Dermis microvascular lymphatic vessel endothelial cell (primary cell): ENCODE measurements at places on chromosomes 7 and 10. TPM values are rescaled to one million over a fixed set of nuclear protein-coding genes. Genes with fewer than 3 reads are reported as not detected.

GRCh38 chr10:132308587-132309470 is 1.1 kb upstream of the STK32C start:
- no peak for DNase-seq

DNA sequence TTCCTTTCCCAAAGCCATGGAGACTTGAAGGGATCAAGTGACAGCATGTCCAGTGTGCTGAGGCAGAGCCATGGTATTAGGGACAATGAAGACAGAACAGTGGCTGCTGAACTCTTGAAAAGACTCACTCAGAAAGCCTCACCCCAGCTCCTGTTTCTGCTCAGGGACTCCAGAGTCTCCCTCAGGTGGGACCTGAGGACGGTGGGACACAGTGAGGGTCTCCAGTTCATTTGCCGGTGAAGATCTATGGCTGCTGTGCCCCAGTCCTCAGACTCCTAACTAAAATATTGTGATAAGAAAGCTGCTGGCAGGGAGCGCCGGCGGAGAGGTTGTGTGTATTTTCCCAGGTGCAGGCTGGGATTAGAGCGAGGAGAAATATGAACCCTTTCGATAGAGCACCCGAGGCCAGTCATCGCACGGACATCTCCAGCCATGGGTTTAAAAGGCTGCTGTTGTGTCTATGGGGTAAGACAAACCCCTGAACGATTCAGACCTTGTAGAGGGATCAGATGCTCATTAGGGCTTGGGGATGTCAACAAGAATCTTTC is 57.2 kb downstream of the C7orf25 start:
- DNase-seq, result no peak

Gene GDF2
- total RNA-seq, result not detected in 2 replicates

DNA sequence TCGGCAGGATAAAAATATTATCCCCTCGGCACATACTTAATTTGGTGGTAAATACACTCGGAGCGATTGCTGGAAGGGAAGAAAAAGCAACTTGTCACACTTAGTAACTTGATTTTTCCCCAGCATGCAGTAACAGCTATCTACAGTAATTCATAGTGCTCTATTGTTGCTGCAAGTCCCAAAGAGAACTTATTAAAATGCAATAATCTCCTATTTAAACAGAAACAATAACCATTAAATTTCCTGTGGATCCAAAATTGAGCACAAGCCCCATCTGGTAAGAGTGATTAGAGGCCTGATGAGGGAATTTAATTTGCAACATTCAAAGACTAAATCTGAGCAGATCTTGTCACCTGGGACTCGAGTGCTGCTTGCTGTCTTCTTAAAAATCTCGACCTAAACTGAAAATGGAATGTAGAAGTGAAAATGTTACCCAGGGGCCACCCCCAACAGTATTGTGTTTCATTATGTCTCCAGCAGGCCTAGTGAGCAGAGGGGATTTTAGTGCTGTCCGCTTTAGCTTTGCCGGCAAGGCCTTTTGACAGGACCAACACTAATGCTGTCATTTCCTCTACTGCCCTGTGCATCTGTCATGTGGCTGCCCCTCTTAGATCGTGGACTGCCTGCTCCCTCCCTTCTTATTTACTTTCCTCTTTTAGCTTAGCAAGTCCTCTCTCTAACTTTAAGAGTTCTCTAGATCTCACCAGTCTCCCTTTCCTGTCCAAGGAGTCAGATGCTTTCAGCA is 639.7 kb downstream of the AUTS2 start:
- DNase-seq, result no peak

DNA sequence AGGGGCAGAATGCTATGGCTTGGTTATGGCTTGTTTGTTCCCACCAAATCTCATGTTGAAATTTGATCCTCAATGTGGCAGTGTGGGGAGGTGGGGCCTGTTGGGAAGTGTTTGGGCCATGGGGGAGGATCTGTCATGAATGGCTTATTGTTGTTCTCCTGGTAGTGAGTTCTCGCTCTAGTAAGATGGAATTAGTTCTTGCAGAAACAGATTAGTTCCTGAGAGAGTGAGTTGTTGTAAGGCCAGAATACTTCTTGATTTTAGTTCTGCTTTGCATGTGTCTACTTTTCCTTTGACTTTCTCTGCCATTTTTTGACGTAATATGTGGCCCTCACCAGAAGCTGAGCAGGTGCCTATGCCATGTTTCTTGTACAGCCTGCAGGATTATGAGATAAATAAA is 188.2 kb downstream of the KIF20B start:
- DNase-seq, result no peak

DNA sequence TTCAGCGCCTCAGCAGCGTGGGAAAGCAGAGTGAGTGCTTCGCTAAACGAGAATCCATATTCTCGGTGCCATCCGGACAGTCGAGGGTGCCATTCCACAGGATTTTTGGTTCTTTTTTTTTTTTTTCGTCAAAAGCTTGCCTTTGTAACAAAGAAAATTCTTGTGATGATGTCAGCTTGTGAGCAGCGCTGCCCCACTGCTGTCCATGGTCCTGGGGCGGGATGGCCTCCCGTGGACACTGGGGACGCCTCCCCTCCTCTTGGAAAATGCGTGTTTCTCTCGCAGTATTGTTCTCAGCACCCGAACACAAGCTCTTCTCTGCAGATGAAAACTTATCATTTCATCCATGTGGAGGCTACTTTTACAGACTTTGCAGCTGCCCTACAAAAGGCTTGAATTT is 477.4 kb downstream of the TCERG1L start:
- DNase-seq, result no peak

Gene FRMD4A
- 16.3 and 19.0 TPM in 2 replicates for total RNA-seq

GRCh38 chr10:33070101-33070500 is 112.1 kb upstream of the ITGB1 start:
- DNase-seq, result no peak

Gene SAP25
- total RNA-seq, result 0.13 TPM in 1 of 2 replicates, not detected in the other

- no peak for DNase-seq
Measured at GRCh38 chr7:390761-391410, 100.9 kb downstream of the FOXL3 start.

- DNase-seq, result no peak
Measured at GRCh38 chr10:69359148-69359547, 57.6 kb downstream of the TACR2 start.

DNA sequence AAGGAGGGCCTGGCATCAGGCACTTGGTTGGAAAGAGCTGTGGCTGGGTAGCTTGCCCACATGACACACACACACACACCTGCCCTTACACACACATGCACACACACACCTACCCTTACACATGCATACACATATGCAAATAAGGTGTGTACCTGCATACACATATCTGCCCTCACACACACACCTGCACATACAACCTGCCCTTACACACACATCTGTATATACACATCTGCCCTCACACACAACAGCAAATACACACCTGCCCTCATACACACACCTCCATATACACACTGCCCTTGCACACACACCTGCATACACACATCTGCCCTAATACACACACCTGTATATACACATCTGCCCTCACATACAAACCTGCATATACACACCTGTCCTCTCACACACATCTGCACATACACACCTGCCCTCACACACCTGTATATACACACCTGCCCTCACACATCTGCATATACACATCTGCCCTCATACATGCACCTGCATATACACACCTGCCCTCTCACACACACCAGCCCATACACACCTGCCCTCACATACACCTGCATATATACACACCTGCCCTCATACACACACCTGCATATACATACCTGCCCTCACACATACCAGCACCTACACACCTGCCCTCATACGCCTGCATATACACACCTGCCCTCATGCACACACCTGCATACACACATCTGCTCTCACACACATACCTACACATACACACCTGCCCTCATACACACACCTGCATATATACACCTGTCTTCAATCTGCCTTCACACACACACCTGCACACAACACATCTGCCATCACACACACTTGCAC is 82.9 kb downstream of the GRID1 start:
- DNase-seq, result no peak

- DNase-seq, result no peak
Measured at GRCh38 chr7:46011059-46011458, 90.0 kb upstream of the IGFBP3 start.

GRCh38 chr10:98478430-98479222 is 31.9 kb upstream of the HPS1 start:
- DNase-seq, result no peak

DNA sequence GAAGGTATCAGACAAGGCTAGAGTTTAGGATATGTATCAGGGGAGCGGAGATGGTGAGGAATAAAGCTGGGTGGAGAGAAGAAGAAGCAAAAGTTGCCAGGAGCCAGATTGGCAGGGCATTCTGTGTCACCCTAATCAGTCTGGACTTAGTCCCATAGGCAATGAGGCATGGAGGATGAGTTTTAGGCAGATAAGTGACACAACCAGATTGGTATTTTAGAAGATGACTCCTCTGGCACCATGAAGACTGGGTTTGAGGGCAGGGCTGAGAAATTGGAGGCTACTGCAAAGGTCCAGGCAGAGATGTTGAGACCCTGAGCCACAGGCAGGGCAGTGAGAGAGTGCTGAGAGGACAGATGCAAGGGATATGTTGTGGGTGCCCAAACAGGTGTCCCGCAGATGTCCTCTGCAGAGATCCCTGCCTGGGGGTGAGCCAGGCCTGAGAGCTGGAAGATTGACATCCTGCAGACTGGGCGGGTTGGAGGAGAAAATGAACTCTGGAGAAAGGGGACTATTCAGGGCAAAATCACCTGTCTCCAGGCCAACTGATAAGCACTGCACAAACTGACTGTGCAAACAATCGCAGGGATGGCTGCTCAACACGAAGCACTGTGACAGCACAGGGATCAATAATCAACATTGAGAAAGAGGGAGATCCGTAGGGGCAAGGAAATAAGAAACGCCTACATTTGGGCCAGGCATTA is 11.9 kb upstream of the HABP2 start:
- no peak for DNase-seq

Gene SLC39A12
- total RNA-seq, result under 0.01 TPM in 1 of 2 replicates, not detected in the other

DNA sequence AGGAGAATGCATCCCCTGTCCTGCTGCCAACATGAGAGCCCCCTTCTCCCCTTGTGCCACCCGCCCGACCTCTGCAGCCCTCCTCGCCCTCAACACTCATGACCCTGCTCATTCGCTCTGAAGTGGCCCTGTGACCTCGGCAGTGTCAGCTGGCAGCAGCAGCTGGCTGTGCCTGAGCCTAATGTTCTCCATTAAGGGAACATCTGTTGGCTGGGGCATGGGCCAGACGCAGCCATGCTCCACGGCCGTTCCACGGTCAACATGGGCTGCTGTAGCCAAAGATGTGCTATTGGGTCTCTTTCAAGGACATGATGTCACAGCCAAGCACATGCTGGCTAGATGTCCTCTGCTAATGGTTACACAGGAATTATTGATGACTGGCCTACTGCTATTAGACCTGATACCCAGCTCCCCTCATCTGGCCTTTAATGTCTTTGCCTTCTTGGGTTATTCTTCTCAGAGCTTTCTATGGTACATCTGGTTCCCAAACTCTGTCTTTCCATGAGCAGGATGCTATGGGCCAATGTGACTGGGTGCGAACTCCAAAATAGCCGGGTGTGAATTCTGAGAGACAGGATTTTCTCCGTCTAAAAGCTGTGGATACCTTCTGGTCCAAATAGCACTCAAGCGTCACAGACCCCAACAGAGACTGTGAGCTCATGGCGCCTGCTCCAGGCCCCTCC is 22.4 kb downstream of the ADCYAP1R1 start:
- no peak for DNase-seq

Gene KCND2
- 0.13 and 0.38 TPM in 2 replicates for total RNA-seq

DNA sequence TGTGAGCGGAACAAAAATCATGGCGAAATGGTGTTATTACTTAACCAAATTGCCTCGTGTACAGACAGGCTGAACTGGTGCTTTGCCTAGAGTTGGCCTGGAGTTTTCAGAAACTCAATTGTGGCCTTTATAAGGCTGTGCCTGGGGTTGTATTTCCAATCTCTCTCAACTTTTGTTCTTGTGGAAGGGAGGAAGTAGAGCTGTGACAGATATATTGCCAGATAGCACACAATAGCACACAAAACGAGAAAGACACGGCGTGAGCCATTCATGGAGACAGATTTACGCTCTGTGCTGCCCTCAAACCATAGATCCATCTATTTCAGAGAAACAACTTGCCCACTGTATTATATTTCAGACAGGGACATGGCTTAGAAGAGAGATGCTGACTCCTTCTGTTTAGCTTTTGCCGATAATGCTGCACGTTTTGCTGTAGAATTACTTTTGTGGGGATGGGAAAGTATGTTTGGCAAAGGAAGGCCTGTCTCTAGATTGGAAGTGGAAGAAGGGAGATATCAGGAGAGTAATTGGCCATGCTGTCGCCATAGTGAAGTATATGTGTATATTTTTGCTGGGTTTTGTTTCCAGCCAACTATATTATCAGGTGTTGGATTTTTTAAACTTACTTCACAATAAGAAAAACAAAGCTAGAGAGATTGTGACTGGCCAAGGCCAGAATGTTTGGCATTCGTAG is 80.4 kb downstream of the AUTS2 start:
- no peak for DNase-seq

Gene MYPN
- under 0.01 TPM in 1 of 2 replicates, not detected in the other for total RNA-seq

Gene CALD1
- 229 and 313 TPM in 2 replicates for total RNA-seq

DNA sequence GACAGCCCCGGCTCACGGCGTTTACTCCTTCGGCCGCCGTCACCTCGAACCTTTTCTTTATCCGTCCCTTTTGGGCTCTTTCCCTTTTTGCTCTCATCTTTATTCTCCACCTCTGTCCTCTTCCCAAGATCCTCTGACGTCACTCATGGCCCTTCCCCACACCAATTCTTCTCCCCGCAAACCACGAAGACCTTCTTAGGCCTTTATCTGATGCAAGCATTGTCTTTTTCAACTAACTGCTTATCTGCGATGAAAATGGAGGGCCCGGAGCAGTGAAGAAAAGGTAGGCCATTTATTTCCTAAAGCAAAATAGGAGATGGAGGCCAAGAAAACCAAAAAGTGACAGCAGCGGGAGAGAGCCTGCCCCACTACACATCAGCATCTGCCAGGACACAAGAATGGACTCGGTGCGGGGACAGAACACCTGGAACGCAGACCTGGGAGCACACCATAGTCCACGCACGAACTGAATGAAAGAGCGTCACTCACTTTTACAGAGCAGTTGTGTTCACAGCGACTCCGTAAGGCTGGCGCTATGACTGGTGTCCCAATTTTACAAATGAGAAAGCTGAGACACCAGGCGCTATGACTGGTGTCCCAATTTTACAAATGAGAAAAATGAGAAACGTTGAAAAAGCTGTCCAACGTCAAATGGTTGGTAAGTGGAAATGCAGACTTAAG is 45.3 kb downstream of the ZNF777 start:
- peak; percentile 9 for DNase-seq

GRCh38 chr7:21986096-21986495 is 40.4 kb upstream of the CDCA7L start:
- DNase-seq, result no peak

Gene STRIP2
- 2.3 TPM in 2 replicates for total RNA-seq

DNA sequence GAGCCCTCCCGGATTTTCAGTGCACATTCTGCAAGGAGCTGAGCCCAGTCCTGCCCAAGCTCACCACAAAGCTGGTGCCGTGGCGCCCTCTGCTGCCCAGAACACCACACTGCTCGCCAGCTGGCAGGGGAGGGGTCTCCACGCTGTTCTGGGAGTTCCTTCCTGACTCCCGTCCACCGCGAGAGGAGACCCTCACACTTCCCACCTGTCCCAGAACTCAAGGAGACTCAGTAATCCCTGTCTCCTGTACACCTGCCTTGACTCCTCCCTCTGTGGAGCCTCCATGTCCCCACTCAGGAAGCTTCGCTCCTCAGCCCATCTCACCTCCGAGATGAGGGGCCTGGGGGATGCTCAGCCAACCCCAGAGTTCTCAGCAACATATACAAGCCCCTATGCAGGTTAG is 11.3 kb downstream of the C10orf105 start:
- DNase-seq, result peak; percentile 41

Gene SCIN
- total RNA-seq, result 0.13 TPM in 2 replicates

Gene TMEM196
- total RNA-seq, result not detected in 2 replicates

Gene CALCR
- not detected in 2 replicates for total RNA-seq

- no peak for DNase-seq
Measured at GRCh38 chr10:5147255-5147980, 37.5 kb downstream of the AKR1C8 start.
